ENCODE measurements at places on chromosomes 6 and 20. TPM values are rescaled to one million over a fixed set of nuclear protein-coding genes. Genes with fewer than 3 reads are reported as not detected.
A peak's percentile ranks its signal among the peaks of the same experiment; 100 is the strongest.

DNA sequence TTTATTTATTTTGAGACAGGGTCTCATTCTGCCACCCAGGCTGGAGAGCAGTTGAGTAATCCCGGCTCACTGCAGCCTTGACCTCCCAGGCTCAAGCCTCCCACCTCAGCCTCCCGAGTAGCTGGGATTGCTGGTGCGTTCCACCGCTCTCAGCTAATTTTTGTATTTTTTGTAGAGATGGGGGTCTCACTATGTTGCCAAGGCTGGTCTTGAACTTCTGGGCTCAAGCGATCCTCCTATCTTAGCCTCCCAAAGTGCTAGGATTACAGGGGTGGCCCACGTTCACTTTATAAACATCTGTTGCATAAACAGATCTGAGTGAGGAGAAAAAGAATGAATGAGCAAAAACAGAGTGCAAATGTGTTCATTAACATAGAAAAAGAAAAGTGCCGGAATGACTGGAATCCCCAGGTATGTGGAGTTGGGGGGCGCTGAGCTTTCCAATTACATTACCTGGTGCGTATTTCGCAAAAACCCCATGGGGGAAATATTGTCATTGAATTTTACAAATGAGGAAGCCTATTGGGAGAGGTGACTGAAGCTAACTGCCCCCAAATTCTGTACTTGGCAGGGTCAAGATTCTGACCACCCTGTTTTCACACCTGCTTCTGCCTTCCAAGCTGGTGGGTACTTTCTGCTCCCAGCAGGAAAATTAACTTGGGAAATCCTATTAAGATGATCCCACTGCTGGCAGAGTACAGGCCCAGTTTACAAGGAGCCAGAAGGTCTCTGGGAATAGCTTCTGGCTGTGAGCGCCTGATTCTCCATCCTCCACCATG is 207.7 kb upstream of the JARID2 start:
- DNase-seq, result no peak

- no peak for DNase-seq
Observed at GRCh38 chr6:154765273-154765672, 32.1 kb downstream of the SCAF8 start.

Gene VSX1
- not detected for total RNA-seq

DNA sequence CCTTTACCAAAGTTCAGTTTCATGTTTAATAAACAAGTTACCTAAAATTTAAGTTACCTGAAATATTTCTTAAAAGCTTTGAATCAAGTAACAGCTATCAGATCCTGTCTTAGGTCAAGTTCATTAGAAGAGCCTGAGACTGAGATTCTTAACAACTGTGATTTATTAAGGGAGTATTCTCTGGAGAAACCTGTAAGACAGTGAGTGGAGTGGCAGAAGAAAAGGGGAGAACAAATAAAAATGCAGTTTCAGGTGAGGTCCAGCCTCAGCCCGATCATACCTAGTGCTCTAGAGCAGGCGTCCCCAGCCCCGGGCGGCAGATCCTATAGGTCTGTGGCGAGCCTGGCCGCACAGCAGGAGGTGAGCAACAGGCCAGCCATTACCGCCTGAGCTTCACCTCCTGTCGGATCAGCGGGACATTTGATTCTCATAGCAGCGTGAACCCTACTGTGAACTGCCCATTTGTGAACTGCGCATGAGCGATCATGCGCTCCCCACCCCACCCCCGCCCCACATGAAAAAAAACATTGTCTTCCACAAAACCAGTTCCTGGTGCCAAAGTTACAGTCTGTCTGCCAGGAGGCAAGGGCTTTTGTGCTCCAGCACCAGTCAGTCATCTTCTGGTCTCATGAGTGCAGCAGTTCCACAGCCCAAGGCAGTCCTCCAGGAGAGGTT is 59.2 kb upstream of the ADGRB3 start:
- peak; percentile 6 for DNase-seq

GRCh38 chr6:110550353-110550752 is 73.9 kb upstream of the SLC22A16 start:
- DNase-seq, result no peak

Gene MAPK13
- 6.6 TPM for total RNA-seq

Gene FILIP1
- 32.0 TPM for total RNA-seq

Gene SLC22A7
- total RNA-seq, result not detected

DNA sequence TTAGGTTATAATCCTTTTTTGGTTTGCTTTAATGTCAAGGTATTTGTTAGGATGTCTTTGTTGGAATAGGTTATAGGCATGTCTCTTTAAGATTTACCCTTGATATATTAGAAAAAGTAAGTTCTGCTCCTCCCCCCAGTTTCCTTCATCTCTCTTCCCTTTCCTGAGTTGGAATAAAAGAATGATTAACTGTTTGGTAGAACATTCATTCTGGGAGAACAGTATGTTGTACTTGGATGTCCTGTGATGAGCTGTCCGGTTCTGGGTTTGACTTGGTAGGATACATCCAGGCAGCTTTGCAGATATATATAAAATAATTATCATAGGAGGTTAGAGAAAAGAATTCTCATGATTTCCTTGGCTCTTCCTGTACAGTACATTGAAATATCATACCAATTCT is 199.6 kb upstream of the RREB1 start:
- DNase-seq, result no peak

DNA sequence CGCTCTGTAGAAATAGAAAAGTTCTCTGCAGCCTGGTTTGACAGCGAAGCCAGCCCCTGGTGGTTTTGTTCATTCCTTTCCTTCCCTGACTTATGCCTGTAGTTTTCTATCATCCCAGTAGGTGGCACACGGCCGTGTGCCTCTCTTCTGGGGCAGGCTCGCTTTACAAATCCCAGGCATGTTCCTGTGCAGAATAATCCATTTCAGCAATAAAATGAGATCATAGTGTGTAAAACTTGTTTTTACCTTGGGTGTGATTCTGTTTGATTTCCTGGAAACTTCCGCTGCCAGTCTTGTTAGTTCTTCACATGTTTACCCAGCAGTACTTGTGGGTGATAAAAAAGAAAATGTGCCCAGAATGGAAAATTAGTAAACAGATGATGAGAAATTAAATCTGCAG is 7.4 kb upstream of the INSM1 start:
- peak; percentile 62 for DNase-seq

GRCh38 chr20:2890742-2891141 is 17.5 kb downstream of the PTPRA start:
- no peak for DNase-seq

Gene PIGT
- total RNA-seq, result 68.6 TPM

DNA sequence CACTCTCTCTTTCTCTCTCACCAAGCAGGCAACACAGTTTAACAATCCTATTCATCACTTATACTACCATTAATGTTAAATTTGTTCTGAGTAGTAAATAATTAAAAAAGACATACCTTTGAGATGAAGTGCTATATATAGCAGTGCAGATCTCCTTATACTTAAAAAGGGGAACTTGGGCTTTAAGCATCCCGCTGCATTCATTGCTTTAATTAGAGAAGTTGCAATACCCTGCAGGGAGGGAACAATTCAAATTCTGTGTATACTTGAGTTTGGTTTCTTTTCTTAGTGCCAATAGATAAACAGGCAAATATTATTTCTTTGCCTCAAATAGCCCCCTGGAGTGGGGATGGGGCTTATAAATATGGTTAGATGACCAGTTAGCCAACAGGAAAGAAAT is 10.8 kb upstream of the ZBTB24 start:
- no peak for DNase-seq

Gene RPS10
- total RNA-seq, result 1,322 TPM

DNA sequence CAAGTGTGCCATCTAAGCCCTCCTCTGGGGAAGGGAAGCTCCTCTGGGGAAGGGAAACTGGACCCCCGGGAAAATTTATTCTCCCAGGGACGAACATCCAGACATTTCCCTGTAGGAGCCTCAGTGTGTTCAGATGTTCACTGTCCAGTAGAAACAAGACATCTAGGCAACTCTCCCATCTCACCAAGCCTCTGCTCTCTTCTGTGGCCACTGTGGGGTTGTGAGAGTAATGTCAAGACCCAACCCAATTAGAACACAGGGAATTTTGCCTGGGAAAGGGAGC is 3.6 kb upstream of the PTGIS start:
- no peak for DNase-seq

Gene STK38
- total RNA-seq, result 41.4 TPM

DNA sequence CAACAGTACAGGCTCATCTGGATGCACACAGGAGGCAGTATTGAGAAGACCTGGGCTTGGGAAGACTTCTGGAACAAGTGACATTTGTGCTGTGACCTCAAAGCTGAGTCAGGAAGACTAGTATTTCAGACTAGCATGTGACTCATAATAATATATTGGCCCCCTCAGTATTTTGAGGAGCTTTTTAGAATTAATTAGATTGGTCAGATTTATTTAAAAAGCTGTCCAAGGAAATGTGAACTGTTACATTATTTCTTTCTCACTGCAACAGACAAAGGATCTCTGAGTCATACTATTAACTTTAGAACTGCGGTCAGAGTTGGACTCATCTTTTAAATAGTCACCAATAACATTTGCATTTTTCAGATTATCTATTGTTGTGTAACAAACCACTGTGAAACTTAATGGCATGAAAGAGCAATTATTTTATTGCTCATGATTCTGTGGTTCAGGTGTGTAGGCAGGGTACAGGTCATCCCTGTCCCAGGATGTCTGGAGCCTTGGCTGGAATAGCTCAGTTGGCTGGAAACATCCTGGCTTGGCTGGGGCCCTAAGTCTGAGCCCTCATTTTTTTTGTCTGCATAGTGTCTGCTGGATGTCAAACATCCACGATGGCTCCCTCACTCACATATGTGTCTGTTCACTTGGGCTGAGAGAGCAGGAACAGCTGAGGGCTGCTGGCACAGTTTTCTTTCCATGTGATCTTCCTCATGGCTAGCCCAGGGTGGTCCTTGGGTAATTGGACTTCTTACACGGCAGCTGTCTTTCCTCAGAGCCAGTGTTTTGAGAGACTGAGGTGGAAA is 46.9 kb downstream of the MAP3K4 start:
- DNase-seq, result no peak

- peak; percentile 56 for DNase-seq
Observed at GRCh38 chr20:63475209-63475608, 2.8 kb upstream of the KCNQ2 start.

Gene SLC22A3
- total RNA-seq, result 0.18 TPM

DNA sequence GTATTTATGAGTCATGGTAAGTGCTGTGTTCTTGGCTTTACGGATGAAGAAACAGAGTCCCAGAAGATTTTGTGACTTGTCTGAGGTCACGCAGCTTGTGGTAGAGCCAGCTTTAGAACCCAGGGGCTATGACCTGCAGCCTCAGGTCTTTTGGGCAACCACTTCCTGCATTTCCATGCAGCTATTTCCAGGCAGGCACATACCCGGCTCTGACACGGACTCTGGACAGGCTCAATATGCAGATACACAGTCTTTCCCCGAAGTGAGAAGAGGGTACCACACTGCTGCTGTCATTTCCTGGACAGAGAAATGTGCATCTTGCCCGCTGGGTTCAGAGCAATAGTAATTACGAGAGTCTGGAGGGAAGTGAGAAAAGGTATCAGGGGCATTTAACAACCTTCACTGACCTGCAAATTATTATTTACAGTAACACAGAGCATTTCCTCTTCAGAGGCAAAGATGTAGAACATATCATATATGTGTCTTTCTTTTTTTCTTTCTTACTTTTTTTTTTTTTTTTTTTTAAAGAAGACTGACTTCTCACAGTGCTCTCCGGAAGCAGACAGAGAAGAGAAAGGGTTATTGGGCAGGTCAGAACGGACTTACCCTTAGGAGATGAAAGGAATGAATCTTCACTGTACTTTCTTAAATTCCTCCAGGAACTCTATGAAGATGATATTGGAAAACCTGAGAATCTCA is 185.1 kb downstream of the CLIC5 start:
- DNase-seq, result no peak

Gene CDK19
- total RNA-seq, result 19.0 TPM

- DNase-seq, result no peak
Observed at GRCh38 chr6:140388815-140389214, 1014.4 kb upstream of the CITED2 start.

DNA sequence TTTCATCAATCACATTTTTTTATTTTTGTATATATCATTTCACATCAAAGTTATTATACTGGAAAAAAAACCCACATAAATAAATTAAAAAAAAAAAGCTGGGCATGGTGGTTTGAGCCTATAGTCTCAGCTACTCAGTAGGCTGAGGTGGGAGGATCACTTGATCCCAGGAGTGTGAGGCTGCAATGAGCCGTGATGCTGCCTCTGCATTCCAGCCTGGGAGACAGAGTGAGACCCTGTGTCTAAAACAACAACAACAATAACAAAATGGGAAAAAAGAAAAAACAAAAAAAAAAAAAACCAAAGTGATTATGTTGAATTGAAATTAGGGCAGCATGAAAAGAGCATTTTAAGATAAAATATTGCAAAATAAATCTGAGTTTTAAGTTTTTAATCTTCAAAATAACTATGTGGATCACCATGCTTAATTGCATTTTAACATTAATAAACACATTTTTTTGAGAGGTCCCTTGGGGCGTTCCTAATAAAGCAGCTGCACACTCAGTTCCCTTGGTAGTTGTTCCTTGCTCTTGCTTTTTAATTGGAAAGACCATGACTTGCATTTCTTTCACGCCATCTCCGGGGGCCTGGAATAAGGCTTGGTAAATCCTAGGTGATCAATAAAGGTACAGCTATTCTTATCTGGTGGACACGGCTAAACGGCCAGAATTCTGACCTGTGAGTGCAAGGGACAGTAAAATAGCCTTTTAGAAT is 15.1 kb downstream of the NOX3 start:
- DNase-seq, result no peak

GRCh38 chr6:111975466-111975865 is 78.4 kb upstream of the CCN6 start:
- no peak for DNase-seq

GRCh38 chr6:53113742-53114141 is 34.9 kb downstream of the GCM1 start:
- no peak for DNase-seq

Gene PRDM1
- total RNA-seq, result 19.6 TPM

DNA sequence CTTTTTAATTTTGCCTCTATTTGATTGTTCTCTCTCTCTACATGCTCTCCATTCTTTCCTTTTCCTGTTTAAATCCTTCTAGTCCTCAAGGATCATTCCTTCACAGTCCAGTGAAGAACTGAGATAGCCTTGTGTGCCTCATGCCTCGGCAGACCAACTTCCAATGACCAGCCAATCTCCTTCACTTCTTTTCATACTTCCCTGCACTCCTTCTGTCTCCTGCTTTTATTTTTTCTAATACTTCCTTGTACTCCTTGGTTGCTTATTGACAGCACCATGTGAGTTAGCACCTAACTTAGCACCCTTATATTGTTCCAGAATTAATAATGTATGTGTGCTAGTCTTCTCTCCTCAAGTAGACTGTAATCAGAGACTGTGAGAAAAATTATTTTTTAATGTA is 246.8 kb downstream of the ADGRG6 start:
- no peak for DNase-seq

Gene FAM210B
- 20.1 TPM for total RNA-seq

- DNase-seq, result no peak
Observed at GRCh38 chr20:23099791-23100719, 13.9 kb upstream of the CD93 start.

DNA sequence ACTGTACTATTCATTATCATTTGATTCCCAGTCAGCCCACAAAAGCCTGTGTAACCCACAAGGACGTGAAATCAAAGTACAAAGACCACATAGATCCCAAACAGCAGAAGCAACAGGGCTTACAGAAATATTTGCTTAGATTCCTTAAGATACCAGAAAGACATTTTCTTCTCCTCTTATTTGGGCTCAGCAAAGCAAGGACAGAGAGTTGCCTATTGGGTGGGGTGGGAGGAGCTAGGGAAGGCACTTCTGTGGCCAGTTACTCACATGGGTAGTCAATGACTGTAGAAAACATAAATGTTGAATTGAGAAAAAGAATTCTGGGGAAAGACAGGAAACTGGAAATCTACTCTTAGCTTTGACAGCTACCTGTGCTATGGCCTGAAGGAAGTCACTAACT is 19.8 kb downstream of the PDE7B start:
- no peak for DNase-seq

GRCh38 chr6:144659202-144660182 is 374.4 kb downstream of the UTRN start:
- DNase-seq, result peak; percentile 19
